ENCODE measurements at places on chromosomes 7 and 10.

GRCh38 chr10:126704649-126705048 is 34.2 kb upstream of the C10orf90 start:
- DNase-seq: no peak

GRCh38 chr10:51862149-51862548 is 162.8 kb upstream of the CSTF2T start:
- DNase-seq: no peak

DNA sequence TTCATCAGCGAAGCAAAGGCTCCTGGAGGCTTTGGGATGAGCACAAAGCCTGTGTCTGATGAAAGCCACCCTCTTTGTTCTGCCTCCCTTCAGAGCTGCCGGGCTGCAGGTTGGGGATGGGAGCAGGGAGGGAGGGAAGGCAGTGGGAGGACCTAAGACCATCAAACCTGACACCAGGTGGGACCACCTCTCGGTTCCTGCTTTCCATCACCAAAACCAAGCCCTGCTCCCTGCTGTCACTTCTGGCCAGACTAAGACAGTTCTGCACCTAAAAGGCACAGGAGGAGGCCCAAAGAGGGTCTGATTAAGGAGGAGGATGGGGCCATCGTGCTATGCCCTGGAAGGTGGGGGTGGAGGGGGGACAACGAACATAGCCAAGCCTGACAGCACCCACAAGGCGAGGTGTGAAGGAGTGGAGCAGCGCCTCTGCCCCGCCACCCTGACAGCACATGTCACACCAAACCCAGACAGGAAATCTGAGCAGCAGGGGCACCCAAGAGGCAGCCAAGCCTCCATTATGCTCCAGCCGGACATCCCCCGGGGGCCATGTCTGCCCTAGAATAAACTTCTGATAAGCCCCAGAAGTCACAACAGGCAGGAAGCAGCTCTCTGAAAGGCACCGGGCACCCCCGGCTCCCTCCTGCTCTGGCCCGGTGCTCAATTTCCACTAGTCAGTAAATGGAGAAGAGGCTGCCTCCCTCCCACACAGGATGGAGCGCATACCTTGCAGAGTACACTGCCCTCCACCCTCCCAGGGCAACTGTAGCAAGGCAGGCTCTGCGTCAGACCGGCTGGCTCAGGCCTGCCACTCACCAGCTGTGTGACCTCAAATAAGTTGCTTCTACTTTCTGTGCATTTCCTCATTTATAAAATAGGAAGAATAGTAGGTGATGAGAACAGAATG is 48.9 kb downstream of the DLG5 start:
- no peak for DNase-seq

DNA sequence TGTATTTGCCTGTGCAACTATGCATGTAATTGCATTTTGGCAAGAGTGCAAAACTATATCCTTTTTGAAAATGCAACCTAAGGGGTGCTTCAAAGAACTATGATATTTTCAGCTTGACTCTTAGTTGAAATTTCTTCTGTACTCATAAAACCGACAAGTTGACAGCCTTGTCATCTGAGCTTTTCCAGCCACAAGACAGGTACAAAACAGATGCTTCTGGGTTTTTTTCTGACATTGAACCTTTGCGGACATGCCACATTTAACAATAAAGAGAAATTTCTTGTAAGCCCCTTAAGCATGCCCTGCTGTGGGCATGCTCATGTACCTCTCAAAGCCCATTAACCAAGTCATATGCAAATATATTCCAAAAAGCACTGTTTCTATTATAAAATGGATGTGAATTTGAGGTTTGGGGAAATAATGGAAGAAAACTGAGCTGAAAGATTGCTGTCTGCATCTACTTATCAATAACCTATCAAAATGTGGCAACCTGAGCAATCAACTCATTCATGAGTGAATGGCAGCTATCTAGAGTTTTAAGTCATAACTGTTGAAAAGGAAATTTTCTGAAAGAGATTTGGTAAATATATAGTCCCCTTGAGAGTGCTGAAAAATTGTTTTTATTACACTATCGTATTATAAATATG is 1117.0 kb upstream of the LRRTM3 start:
- no peak for DNase-seq

- no peak for DNase-seq
Observed at GRCh38 chr7:20316706-20317105, 14.0 kb upstream of the ITGB8 start.

- peak; percentile 71 for DNase-seq
Observed at GRCh38 chr10:68406815-68407548, at the start of gene RUFY2. TSS of gene RUFY2 (minus strand) at chr10:68407277. CDS start at chr10:68407189, 88 bp downstream.

DNA sequence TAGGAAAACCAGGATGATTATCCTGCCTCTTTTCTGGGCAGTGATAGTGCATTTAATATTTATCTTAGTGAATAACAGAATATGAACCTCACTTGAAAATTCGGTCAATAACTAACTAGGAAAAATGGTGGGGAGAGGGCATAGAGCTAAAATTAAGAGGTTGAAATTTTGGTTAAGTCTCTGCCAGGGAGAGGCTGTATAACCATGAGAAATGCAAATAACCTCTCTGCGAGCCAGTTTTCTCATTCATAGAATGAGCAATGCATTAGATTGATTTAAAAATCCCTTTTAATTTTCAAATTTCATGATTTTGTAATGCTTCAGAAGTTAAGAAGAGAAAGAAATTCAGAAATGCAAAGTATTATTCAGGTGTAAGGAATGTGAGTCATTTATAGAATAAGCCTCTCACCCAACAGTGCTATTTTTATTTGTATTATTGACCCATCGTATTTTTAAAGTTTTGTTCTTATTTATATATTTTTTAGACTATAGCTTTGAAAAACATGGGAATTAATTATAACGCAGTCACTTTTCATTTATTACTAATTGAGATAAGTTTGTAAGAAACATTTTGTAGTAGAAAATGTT is 104.7 kb downstream of the PHF14 start:
- DNase-seq: no peak

DNA sequence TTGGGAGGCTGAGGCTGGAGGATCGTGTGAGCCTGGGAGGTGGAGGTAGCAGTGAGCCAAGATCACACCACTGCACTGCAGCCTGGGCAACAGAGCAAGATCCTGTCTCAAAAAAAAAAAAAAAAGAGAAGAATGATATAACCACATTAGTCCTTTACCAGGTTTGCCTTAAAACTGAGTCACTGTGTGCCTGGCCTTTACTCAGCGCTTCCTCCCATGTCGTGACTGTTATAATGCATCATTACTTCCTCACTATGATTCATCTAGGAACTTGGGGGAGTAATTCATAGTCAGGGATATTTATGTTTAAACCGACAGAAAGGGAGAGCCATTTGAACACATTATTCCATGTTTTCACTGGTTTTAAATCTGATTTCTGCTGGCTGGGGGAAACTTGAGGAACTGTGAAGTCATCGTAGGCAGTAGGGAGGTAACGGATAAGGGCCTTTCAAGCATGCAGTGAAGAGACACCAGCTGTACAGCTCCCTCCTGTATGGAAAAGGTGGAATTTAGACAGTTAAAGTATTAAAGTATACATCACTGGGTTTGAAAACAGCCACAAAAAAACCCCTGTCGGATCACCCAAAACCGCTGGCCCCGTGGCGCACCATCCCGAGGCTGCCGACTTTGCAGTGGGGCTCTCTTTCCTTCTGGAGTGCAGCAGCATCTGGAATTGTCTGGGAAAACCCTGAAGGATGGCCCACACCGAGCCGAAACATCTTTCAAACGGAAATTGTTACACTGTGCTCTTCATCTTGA is 119.8 kb downstream of the NKX6-2 start:
- no peak for DNase-seq

DNA sequence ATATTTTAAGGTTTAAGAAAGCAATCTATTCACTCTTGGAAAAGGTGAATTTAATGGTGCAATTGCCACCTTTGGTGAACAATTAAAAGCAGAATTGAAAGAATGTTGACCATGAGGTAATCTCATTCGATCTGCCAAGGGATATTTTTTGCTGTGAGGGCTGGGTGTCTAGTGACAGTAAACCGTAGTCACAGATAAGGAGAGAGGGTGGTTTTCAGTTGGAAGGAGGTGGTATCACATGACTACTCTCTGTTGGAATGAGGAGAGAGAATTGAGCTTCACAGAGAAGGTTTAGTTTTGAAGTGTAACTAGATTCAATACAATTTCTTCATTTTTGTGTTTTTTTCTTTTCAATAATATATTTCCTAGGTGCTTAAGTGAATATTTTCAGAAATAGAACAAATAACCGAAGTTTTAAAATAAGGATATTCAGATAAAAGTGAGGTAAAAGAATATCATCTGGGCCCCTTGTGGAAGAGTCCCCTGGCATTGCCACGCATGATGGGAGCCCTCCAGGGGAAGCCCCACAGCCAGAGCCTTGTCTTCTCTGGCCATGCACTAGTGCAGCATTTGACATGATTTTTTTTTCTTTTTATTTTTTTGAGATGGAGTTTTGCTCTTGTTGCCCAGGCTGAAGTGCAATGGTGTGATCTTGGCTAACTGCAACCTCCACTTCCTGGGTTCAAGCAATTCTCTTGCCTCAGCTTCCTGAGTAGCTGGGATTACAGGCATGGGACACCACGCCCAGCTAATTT is 73.4 kb downstream of the GPR141 start:
- DNase-seq: no peak

DNA sequence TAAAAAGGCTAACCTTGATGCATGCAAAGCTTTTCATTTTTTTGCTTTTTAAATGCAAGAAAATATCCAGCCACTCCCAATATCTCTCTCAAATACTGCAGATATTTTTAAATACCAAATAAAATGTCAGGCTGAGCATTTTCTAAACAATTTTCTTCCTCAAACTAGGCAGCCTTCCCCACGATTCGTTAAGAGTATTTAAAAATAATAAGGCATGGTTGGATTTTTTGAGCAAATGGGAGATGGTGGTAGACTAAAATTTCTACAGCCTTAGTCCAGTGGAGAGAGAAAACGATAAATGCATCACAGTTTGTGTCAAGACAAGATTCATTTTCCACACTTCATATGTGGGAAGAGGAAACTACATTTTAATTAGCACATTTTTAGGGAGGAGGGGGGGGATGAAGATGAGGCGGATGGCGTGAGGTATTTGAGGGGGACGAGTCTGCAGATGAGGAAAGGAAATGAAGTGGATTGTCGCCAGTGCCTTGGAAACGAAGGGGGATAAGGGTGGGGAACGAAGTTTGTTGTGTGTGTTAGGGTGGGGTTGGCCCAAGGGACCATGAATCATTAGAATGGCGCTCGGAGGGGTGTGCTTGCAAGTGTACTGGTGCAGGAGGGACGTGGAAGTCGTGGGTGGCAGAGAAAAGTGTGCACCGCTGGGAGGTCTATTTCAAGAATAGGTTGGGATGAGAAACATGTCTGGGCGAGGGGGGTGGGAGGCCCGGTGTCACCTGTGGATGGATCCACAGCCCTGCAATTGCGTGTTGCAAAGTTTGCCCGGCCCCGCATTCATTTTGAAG is 1.2 kb upstream of the ADD3 start:
- no peak for DNase-seq

GRCh38 chr10:73914036-73914435 is 3.1 kb downstream of the PLAU start:
- no peak for DNase-seq

- DNase-seq: no peak
Observed at GRCh38 chr7:24135003-24135817, 148.8 kb upstream of the NPY start.

GRCh38 chr7:159034988-159035387 is 109.7 kb downstream of the VIPR2 start:
- no peak for DNase-seq

- DNase-seq: no peak
Observed at GRCh38 chr10:96955794-96956193, 123.7 kb downstream of the LCOR start.

- DNase-seq: no peak
Observed at GRCh38 chr10:4383651-4384098, 442.3 kb upstream of the AKR1E2 start.

GRCh38 chr7:80403686-80404241 is 108.1 kb downstream of the GNAT3 start:
- no peak for DNase-seq

- no peak for DNase-seq
Observed at GRCh38 chr10:120949609-120950031, 98.5 kb downstream of the WDR11 start.

- DNase-seq: peak; percentile 2
Observed at GRCh38 chr10:101441541-101442455, 87.8 kb downstream of the BTRC start.

DNA sequence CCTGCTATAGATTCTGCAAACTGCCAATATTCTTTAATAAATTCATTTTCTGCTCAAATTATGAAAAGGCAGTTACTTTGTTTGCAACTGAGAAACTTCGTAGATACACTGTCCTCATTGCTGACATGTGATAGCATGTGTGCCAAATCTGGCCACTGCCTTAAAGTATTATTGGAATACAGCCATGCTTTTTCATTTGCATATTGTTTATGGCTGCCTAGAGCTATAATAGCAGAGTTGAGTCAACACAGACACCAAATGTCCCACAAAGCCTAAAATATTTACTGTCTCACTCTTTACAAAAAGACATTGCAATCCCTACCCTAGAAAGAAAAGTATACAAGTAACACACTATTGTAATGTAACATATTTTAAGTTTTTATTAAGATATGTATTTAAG is 647.4 kb downstream of the XPNPEP1 start:
- DNase-seq: no peak

- no peak for DNase-seq
Observed at GRCh38 chr10:70437721-70438120, 3.8 kb downstream of the NODAL start.

GRCh38 chr7:1889556-1890181 is 219.6 kb downstream of the ELFN1 start:
- no peak for DNase-seq

DNA sequence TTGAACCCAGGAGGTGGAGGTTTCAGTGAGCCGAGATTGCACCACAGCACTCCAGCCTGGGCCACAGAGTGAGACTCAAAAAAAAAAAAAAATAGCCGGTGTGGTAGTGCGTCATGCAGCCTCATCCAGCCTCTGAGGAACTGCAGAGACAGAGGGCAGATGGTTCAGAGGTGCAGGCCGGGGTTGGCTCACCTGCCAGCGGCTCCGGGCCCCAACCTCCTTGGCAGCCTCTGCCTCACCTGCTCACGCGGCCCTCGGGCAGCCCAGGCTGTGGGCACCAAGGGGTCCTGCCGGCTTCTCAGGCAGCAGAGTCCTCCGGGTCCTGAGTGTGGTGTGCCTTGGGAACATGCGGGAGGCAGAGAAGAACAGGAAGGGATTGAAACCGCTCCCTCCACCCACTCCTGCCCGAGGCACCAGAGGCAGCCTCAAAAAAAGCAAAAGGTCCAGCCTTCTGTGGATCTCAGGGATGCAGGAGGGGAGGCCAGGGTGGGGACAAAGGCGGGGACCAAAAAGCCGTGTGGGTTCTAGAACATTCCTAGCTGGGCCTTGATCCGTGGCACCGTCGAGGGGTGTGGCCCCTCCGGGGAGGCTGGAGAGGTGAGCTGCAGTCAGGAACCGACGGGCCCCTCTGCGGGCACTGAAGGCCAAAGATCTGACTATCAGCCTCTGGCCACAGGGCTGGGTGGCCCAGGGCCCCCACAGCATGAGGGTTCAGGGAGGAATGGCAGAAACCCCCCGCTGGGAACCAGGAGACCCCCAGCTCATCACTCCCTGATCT is 55.4 kb upstream of the DNAJB6 start:
- DNase-seq: no peak

GRCh38 chr7:30658479-30659074 is 23.7 kb downstream of the CRHR2 start:
- no peak for DNase-seq

- no peak for DNase-seq
Observed at GRCh38 chr7:106999023-106999422, 45.5 kb upstream of the PRKAR2B start.

Data from anterior cingulate cortex (tissue), 58 donors.